ENCODE measurements at places on chromosomes 7 and 10.

DNA sequence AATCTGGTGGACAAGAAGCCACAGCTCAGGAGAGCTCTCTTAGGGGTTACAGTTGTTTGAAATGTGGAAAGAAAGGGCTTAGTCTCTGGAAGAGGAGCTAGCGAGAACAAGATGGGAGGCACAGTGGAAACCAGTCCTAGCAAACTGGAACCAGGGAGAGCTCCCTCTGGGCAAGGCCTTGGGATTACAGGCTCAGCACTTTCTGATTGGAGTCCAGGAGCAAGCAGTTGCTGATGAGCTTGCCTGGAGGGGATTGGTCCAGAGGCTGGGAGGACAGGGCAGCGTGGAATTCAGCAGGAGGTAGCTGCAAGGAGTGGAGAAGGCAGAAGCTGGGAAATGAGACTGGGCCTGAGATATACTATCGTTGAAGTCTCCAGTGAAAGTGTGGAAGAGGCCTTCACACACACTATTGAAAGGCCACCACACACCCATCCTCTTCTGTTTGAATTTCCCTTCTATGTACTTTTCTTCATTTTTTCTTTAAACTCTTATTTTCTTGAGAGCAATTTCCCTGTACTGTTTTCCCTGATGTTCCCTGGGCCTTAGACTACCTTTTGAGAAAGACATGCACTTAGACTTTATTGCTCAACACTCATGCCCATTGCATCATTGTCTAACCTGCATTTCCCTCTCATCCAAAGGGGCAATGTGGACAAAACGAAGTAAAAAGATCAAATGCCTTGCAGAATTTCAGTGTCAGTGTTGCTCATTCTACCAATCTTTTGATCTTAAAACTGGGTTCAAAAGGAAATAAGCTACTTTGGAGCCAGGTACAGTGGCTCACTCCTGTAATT is 57.8 kb upstream of the LANCL2 start:
- DNase-seq = no peak

DNA sequence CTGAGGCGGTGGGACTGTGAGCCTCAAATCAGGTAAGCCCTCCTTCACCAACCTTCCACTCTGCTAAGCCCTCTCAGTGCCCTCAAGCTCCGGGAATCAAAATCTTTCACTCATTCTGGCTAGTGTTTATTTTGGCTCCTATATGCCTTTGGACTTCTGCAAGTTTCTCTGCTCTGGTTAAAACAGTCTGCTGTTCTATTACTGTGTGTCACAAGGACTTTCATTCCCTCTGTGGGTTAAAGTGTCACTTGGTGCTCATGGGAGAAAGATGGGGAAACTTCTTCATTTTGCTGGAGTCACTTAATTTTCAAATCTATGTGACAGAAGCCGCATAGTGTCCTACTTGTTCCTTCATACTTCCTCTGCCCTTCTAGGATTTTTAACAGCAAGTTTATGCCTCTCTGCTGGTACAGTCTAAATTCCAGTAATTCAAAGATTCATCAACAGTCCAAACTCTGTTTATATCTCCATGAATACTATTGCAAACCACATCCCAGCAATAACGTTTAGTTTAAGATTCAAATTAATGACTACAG is 61.3 kb downstream of the CD36 start:
- DNase-seq = no peak

GRCh38 chr10:63588436-63589167 is 67.4 kb downstream of the REEP3 start:
- DNase-seq = no peak

GRCh38 chr7:121043314-121044234 is 55.1 kb downstream of the CPED1 start:
- no peak for DNase-seq

DNA sequence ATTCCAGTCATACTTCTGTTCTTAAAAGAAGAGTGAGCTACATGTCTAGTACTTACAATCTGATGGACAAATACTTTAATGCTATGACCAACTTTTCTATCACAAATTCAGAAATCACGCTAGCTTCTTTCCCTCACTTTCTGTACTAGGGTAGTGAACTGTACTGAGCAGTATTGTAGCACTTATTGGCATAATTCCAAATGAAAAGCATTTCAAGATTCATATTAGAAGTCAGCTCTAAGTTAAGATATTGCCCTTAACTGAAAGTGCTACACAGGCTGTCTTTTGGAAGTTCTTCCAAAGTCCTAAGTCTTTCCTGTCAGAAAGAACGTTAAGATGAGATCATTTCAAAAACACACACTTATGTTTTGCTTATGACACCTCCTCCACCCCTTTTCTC is 13.4 kb downstream of the P4HA1 start:
- DNase-seq = no peak

DNA sequence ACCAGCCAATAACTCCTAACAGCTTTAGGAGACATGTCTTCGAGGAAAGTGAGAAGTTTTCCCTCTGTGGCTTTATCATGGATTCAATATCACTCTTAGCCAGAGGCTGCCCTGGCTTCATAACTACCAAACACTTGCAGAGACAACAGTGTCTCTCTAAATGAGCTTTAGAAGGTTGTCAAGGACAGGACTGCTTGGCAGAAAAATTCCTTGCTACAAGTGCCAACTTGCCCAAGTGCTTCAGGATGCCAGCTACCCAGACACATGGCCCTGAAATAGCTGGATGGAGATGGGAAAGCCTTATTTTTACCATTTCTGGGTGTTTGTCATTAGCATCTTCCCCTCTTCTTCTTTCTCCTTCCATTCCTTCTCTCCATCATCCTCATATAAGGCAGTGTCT is 137.1 kb upstream of the MDFIC start:
- DNase-seq = no peak

GRCh38 chr10:5594271-5595049 is 69.7 kb downstream of the CALML3 start:
- no peak for DNase-seq

GRCh38 chr7:143287935-143288826 is at the start of gene CASP2:
Gene CASP2 (plus strand): TSS chr7:143288351. CDS start chr7:143288456, 105 bp downstream.
- peak; percentile 96 for DNase-seq

DNA sequence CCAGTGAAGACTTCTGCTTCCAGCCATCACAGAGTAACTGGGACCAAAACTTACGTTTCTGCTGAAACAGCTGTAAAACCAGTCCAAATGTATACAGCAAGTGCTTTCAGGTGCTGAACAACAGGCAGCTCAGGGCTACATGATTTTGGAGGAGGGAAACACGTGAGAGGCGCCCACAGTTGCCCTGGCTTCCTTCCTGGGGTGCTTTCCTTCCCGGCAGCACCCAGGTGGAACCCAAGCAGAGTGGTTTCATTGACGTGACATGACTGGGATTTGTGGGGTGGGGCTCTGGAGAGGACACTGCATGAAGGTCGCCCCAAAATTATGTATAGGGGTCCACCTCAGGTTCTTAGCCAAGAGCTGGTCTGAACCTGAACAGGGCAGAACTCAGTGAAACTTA is 34.2 kb downstream of the IL2RA start:
- DNase-seq = no peak

DNA sequence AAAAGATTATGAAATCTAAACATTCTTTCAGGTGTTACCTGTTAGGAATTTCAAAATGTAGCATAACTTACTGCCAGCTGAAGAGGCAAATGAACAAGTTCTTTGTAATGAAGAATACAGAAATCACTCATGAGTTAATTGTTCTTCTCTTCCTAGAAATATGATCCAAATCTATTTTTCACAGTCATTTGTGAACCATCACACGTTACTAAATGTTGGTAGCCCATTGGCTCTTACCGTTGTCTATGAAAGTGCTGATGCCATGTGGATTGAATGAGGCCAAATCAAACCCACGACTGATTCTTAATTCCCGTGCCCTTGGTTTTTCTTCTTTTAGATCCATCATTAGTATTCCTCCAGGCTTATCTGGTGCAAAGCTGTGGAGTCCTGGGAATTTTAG is 15.9 kb upstream of the PON3 start:
- DNase-seq = no peak

DNA sequence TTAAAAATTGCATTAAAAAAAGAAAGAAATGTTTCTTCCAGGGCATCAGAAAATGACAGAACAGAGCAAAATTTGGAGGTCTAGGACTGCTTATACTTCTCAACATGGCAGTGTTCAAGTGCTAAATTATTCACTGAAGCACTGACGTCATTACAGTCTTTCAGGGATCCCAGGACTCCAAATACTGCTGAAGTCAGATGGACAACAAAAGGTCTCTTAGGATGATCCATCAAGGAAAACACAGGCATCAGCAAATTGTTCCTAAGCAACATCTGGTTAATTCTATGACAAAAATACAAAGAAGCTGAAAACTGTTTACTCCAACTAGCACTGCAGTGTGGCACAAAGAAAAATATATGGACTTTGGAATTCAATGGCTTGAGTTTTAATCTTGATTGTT is 52.1 kb downstream of the PDK4 start:
- no peak for DNase-seq
